LHCN-M2 (cell line): ENCODE measurements at places on chromosomes 1 and 21.

DNA sequence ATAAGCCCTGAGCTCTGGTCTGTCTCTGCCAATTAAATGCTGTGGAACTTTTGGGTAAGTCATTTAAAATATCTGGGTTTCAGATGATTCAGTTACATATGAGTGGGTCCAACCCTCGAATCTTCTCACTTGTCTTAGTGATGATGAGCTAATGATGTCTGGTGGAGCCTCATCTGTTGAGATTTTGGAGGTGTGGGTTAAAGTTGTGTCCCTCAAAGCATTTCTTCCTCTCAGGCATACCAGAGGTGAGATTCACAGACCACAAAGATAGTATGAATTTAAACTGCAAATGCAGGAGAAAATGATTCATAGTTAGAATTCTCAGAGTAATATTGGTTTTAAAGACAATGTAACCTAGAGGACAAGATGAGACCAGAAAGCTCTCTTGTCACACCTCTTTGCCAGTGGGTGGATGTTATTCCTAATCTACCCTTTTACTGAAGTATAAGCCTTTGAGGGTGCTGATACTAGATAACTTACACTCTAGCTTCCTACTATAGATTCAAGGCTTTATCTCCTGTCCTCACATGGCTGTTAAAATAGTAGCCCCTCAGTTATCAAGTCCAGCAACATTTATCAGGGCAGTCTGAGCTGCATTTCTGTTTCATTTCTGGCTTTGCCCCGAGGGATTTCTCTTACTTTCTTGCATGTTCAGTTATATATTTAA, 90.7 kb downstream of the MT1HL1 start:
- peak; percentile 62 for DNase-seq

DNA sequence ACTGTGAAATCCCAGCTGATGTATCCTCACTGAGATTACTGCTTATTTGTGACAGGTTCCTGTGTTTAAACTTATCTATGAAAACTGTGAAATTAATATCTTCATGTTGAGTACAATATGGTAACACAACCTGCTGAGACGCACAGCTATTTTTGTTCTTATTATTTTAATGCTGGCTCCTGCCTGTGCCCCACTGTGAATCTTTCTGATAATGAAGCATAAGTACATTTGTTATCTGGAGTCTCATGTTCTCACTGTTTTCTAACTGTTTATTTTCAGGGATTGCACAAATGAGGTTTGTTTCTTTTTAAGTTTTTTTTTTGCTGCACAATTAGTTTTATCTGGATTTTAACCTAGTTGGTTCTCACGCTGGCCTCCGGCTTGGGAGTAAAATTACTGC, 39.9 kb upstream of the IFNAR2 start:
- DNase-seq = no peak

- no peak for DNase-seq
Observed at GRCh38 chr1:82587371-82587770, 786.6 kb downstream of the ADGRL2 start.

DNA sequence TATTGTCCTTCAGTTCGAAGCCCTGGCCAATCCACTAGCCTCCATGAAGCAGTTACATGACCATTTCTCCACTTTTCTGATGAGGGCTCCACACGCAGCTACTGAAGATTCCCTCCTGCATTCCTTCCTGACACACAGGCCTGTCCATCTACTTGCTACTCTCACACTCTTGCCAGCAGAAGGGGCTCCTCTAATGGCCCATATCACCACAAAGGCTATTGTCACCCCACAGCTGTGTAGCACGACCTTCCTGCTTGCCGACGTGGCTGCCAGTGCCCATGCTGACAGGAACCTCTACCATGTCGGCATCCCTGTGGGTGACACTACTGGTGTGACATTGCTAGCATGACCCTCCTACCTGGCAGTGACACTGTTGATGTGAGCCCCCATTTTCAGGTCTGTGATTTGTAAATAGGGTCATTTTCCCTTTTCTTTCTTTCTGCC, 1528.6 kb upstream of the TPTE start:
- no peak for DNase-seq

GRCh38 chr1:52554267-52554640, 1.4 kb upstream of the TUT4 start:
- DNase-seq = no peak
